ENCODE measurements at places on chromosomes 7 and 10.

DNA sequence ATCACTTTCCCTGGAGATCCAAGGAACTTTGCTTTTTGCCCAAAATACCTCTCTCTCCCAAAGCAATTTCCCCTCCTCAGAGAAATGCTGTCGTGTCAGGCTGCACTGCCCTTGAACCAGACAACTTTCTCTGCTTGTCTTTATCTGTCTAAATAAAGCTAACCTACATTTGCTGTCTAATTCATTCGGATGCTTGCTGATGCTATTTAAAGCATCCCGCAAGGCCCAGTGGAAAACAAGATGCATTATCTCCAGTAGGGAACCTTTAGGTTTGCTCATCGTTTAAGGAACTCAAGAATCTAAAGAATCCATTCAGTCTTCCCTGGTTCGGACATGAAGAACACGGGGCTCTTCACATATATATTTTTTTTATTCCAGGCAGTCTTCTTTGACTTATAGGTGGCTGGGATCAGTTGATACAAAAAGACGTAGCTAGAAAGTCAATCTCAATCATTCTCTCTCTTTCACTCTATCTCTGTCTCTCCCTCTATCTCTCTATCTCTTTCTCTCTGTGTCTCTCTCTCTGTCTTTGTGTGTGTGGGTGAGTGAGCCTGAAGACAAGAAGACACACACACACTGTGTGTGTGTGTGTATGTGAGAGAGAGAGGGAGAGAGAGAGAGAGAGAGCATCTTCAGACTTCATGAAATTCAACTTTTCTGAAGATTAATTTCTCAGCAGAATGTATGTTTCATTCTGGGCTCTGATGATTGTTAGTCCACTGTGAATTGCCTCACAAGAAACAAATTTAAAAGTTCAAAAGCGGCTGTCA is 92.8 kb upstream of the MKLN1 start:
- DNase-seq: no peak

GRCh38 chr10:60230892-60231291 is 158.8 kb downstream of the ANK3 start:
- DNase-seq: no peak

DNA sequence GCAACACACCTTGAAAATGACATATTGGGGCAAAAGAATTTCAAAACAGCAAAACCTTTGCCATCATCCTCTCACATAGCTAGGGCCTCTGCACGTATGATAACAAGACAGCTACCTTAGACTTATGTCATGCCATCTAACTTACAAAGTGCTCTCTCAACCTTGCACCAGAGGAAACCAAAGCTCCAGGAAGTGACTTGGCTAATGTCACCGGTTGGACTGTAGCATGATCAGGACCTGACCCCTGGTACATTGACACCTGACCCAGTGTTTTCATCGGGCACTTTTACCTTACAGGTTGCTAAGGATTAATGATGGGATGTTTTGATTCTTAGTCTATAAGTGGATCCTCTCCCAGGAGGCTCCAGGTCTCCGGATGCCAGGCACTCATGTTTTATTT is 529.8 kb upstream of the GALNT17 start:
- no peak for DNase-seq

- no peak for DNase-seq
Measured at GRCh38 chr7:31171216-31171785, 119.2 kb downstream of the ADCYAP1R1 start.

DNA sequence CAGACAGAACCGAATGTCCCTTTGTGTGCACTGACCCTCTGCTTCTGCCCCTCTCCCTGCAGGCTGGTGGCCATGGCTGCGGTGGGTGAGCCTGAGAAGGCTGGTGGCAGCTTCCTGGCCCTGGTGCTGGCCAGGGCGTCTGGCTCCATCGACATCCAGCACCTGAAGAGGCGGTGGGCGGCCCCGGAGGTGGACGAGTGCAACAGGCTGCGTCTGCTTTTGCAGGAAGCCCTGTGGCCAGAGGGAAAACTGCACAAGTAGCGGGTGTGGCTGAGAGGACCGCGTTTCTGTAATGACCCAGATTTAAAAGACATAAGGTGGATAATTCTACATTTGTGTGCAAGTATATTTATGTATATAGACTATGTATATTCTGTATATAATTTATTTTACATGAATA is 89.2 kb downstream of the DYNC2I1 start:
- no peak for DNase-seq

DNA sequence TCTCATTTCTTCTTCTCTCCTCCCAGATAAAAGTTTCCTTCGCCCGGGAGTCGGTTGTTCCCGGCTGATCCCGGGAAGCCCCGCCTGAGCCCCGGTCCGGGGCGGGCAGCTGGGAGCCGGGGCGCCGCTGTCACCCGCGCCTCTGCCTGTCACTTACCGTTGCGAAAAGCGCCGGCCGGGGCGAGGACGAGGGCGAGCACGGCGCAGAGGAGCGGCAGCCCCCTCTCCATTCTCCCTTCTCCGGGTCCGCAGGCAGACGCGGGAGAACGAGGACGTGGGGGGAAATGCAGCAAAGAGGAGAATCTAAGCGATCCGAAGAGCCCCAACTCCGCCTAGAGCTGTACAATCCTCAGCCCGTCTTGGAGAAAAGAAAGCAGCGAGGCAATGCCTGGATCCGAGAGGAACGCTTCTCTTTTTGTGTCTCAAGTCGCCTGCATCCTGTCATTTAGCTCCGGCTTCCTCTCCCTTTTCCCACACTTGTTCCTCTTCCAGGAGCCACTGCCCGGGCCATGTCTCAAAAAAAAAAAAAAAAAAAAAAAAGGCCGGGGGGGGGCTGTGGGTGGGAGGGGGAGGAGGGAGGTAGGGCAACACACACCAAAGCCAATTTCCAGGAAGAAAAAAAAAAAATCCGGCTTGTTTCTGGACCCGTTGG is at the start of gene NRP1:
Gene NRP1, minus strand, starts transcription at position 515 of the 652 bp plus-strand sequence. Its CDS starts 285 bp downstream, at position 230.
- peak; percentile 31 for DNase-seq

DNA sequence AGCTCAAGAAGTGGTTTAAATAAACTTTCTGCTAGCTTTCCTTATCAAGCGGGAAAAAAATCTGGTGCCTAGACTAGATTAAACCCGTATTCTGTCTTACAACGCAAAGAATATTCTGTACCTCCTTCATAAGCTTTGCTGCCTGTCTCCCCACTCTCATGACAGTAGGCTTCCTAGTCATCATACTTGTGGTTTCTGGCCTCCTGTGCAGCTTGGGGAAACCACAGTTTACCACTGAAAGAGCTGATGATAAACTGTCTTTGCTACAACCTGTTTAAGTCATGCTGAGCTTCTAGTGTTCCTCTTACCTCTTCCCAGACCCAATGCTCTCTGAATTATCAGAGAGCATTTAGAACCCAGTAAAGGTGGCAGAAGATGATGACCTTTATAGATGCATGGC is 55.0 kb downstream of the PODXL start:
- DNase-seq: no peak

GRCh38 chr7:155713384-155713783 is 68.9 kb downstream of the RBM33 start:
- DNase-seq: no peak

DNA sequence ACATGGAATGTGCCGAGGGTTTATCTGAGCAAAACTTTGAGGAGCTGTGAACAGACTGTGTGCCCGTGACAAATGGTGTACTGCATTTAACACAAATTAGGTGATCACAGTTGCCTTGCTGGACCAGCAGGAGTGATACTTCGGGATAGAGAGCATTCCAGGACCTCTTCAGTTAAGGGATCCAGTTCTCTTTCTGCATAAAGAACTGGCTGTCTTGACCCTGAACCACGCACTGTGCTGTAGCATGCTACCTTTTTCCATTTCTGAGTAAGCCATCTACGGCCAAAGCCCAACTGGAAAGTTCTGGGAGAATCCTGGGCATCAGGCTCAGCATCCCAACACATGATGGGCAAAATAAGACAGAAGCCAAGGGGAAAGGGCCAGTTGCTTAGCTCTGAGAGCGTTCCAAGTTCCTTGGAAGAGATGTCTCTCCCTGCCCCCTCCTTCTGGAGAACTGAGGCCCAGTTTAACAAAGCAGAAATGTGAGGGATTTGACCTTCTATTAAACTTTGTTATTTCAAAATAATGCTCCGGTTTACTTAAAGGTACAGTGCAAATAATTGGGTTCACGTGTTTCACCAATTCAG is 37.9 kb upstream of the ADD3 start:
- DNase-seq: no peak

DNA sequence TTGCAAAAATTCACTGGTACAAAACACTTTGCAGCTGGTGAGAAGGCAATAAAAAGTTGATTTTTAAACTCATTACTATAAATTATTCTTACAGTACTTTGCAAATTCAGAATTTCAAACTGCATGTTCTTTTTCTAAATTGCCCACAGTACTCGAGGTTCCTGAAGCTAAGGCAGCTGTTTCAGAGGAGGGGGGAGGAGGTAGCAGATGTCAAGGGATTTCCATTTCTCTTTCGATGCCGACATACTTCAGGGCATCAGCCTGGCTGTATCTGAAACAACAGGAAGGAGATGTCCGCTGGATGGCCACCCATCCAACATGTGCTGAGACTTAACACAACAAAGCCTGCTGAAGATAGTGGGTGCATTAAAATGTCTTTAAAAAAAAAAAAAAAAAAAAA is 76.7 kb downstream of the EZH2 start:
- no peak for DNase-seq

- no peak for DNase-seq
Measured at GRCh38 chr10:22984066-22984465, 56.2 kb downstream of the ARMC3 start.

- no peak for DNase-seq
Measured at GRCh38 chr10:21520949-21521348, 4.5 kb downstream of the SKIDA1 start.

DNA sequence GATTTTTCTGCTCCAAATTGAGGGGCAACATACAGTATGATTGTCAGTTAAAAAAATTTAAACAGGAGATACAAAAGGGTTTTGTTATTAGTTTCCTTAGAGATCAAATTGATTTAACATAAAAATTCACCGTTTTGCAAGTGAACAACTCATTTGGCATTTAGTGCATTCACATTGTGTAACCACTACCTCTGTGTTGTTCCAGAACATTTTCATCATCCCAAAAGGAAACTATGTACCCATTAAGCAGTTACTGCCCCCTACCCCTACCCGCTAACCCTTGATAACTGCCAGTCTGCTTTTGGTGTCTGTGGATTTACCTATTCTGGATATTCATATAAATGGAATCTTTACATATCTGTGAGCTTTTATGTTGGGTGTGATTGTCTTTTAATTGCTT is 3.1 kb downstream of the ZRANB1 start:
- no peak for DNase-seq

DNA sequence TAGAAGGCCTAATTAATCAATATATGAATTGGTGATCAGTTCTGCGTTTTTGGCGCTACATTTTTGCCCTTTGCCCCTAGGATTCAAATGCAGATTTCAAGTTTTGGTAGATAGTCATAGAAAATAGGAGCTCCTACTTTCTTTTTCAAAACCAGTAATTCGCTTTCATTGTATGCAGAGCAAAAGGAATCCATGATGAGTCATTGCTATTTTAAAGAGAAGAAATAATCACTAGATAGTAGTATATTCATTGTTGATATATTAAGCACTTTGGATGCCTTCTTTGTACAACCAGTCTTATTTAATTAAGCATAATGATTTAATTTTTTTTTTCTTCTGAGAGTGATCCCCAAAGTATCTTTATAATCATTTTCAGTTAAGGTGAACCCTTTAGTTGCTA is 50.3 kb downstream of the CSTF2T start:
- no peak for DNase-seq

DNA sequence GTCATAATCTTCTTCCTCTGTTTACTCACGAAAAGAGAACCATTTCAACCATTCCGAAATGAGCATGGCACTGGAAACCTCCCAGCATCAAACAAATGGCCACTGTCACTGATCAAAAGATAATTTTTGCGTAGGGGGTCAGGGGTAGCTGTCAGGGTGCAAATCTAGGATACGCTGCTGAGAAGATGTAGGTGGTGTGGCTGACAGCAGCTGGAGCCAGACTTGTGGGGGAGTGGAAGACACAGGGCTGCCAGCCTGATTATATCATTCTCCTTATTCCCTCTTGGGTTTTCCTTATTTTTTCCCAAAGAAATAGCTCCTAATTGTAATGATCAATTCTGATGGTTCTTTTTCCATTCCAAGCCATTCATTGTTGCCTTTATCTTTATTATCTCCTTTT is 266.1 kb downstream of the SORCS1 start:
- DNase-seq: no peak

GRCh38 chr10:69406302-69406811 is 10.4 kb downstream of the TACR2 start:
- DNase-seq: no peak

DNA sequence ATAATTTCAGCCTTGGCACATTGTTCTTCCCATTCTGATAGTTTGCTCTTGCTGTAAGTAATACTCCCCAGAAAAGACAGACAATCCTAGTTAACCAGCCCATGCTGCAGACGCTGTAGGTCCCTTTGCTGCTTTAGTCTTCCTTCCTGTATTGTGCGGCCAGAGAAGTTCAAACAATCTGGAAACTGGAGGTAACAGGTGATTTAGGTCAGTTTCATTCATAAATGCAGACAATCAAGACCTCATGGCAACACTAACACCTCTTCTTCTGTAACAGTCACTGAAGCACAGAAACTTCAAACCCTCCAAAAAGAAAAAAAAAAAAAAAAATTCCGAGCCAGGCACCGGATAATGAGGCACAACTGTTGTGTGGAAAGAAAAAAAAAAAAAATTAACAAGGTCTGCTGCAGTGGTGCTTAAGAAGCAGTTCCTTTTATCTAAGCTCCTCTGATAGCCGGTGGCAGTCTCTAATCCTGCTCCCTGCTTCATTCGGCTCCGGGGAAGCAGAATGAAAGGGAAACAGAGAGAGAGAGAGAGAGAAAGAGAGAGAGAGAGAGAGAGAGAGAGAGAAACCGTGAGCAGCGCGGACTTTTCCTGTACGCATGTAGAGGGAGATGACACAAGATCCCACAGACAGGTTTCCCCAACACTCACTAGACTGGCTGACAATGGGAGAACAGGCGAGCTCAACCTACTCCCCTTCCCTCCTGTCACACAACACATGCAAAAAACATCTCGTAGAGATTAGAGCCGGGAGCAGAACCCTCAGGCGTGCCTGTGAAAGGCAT is at the start of gene SEMA3A:
Gene SEMA3A, minus strand, starts transcription at position 306 of the 788 bp plus-strand sequence. Its CDS starts 203 bp downstream, at position 103.
- DNase-seq: peak; percentile 39

DNA sequence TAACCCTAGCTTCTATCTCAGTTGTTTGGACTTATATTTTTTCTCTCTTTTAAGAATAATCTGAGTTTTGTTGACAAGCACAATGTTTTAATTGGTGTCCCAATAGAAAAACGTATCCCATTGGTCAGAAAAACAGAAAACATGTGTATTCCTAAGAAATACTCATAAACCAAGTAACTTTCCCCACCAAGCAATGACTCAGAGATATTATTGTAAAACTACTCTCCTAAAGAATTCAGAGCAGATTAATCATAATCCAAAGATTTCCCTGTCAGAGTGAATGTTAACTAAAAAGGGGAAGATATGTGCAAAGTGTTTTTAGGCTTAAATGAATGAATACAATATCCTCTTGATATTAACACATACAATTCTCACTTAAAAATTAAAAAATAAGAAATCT is 29.4 kb upstream of the MBL2 start:
- DNase-seq: no peak

Measured in DMS79 treated with DMSO at 0.1 percent for 48 hours (cell line).